ENCODE measurements at places on chromosomes 2 and 18.

- no peak for DNase-seq
These were observed 93.7 kb upstream of the DDX18 start for GRCh38 chr2:117720765-117721164.

GRCh38 chr2:219475697-219476651 lies 22.7 kb upstream of the GMPPA start:
- peak; percentile 23 for DNase-seq

- peak; percentile 54 for DNase-seq
These were observed 96.0 kb upstream of the TTC39C start for GRCh38 chr18:23918395-23919032.

- DNase-seq = no peak
These were observed 12.2 kb upstream of the ZAP70 start for GRCh38 chr2:97701186-97701585.

- DNase-seq = no peak
These were observed 108.1 kb downstream of the TPO start for GRCh38 chr2:1521191-1521877.

GRCh38 chr2:108541451-108541850 lies 7.2 kb downstream of the LIMS1 start:
- DNase-seq = no peak

DNA sequence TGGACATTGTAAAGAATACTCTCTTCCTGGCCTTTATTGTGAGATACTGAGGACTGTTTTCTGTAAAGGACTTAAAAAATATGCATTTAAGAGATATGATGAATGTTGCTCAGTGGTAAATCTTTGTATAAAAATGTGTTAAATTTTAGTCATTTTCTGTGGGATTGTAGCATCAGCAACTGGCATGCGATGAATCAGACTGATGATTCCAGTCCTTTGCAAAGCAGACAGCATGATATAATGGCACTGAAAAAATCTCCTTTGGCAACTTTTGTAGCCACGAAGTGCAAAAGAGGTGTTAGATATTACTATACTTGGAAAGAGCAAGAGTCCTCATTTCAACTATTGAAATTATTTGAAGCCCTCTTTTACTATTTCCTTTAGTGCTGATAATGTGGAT lies 678.7 kb downstream of the PLCL1 start:
- DNase-seq = no peak

DNA sequence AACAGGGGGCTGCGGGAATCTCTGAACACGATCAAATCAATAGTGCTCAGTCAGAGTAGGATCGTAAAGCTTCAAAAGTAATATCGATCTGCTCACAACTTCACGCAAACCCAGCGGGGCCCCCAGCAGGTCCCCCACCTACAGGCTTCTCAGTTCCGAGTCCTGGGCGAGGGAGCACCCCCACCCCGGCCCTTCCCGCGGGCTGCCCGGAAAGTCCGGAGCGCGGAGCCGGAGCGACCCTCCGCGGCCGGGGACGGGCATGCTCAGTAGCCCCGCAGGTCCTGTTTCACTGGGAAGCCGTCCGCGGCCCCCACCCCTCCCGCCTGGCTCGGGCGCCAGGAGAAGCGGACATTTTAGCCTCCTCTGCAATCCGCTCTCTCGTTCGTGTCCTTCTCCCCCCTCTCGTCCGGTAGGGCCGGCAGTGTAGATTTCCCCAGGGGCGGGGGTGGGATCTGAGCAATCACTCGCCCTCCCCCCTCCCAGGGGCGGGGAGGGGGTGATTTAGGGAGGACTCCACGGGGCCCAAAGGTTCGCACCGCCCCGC lies 3.3 kb upstream of the SPRED2 start:
- peak; percentile 80 for DNase-seq
